ENCODE measurements at places on chromosomes 4 and X.

- no peak for DNase-seq
These were observed 4.5 kb downstream of the SMIM9 start for GRCh38 chrX:154829926-154830442.

DNA sequence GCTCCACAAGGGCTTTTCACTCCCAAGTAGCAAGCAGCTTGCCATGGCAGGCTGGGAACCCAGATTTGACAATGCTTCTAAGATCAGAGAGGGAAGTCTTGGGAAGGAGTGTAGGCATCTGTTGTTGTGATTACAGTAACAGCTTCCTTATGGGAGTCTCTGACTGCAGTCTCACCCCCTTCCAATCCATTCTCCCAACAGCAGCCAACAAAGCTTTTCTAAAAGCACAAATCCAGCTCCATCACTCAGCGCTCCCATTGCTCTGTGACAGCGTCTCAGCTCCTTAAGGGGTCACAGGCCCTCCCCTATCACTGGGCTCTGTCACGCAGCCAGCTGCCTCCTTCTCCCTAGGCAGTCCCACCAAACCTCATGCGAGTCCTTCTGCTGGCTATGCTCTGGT, 7.1 kb downstream of the IGFBP7 start:
- no peak for DNase-seq

DNA sequence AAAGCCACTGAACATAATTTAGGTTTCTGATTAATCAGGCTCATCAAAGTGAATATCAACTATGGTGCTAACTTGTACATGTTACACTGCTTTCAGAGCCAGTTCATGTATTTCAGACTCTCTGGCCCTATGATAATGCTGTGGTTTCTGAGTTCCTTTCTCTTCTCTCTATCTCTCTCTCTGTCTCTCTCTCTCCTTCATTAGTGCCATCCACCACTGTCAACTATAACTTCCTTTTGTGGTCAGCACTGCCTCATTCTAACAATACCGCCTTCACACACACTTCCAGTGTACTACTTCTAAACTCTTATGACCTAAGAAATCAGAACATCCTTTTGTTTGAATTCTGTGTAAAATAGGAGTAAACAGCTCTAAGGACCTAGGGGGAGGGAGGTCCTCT, 907.1 kb downstream of the RPA4 start:
- DNase-seq: no peak

- DNase-seq: no peak
These were observed 14.3 kb downstream of the SHROOM3 start for GRCh38 chr4:76449362-76449767.

GRCh38 chr4:36772154-36772516, 472.4 kb upstream of the NWD2 start:
- DNase-seq: no peak

Data from bone marrow (tissue), 2 donors.